Activated T-cell treated with anti-CD3 and anti-CD28 coated beads, Interleukin-2, amount 50 U/mL, for 24 hours (primary cell): ENCODE measurements at places on chromosomes 11 and 22.

- H3K4me1 ChIP-seq = peaks cover 20% of the 10 kb centered on the region
- peaks cover 1% of the 10 kb centered on the region for H3K36me3 ChIP-seq
- no peak for DNase-seq
- peak overlapping the region; percentile 84 for H3K4me3 ChIP-seq
- peaks cover 53% of the 10 kb centered on the region for H3K27me3 ChIP-seq
Measured at GRCh38 chr11:61826930-61827570, 1.1 kb upstream of the FADS2 start.

- no peak for DNase-seq
- peak overlapping the region; percentile 89 for H3K27ac ChIP-seq
- peaks cover 53% of the 10 kb centered on the region for H3K4me1 ChIP-seq
- H3K4me3 ChIP-seq = peak overlapping the region; percentile 21
- H3K36me3 ChIP-seq = no peaks in the 10 kb centered on the region
Measured at GRCh38 chr22:44455963-44456358, 42.1 kb downstream of the RTL6 start.

DNA sequence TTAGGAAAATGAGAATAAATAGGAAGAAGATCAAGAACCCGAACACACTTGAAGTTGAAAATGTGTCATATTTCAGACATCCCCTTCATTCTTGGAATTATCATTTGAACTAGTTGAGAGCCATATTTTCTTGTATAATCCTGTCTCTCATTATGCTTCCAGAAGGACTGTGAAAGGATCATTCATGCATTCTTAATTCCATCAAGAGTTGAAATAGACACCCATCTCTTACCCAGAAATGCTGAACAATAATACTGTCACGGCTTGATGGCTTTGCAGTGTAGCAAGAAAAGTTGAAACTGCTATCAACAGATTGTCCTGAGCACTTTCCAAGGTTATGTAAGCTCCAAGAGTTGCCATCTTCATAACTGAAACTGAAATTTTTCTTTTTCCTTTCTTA, 79.7 kb downstream of the ARHGAP42 start:
- no peak overlapping the region for H3K27ac ChIP-seq
- H3K4me1 ChIP-seq = no peaks in the 10 kb centered on the region
- H3K27me3 ChIP-seq = no peaks in the 10 kb centered on the region
- H3K36me3 ChIP-seq = no peaks in the 10 kb centered on the region
- no peak overlapping the region for H3K4me3 ChIP-seq

DNA sequence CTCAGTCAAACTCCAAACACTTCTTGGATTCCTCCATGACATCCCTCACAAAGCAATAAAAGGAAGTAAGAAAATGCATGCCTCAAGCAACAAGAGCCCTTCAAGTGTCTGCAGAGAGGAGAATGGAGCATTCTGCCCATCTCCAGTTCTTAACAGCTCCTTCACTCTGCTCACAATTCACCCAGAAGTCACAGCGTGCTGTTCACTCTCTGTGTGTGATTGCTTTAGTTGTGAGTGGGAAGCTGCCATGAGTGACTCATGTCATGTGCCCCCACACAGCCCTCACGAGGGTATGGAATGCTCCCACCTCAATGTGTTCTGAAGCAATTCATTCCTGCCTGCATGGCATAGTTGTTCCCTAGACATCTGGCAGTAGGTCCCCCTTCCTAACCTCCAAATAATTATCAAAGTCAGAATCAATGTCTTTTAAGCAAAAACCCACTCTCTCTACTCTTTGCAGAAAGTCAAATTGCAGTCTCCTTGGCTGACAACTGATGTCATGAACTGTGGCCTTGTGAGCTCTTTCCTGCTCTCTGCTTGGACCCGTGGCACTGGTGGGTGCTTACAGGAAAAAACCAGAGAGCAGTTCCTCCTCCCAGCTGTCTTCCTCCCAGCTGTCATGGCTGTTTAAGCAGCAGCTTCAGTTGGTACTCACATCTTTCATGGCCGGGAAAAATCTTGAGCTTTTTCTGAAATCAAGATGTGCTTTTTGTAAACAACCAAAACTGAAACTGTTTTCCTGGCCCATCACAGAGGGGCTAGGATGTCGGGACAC, 112.1 kb upstream of the SPON1 start:
- no peak for DNase-seq
- H3K4me1 ChIP-seq = peaks cover 11% of the 10 kb centered on the region
- H3K27me3 ChIP-seq = peaks cover 7% of the 10 kb centered on the region

GRCh38 chr11:67400251-67400941, 1.3 kb downstream of the PPP1CA start:
- H3K27ac ChIP-seq = peak overlapping the region; percentile 89
- peaks cover 65% of the 10 kb centered on the region for H3K4me1 ChIP-seq
- H3K36me3 ChIP-seq = peaks cover 74% of the 10 kb centered on the region
- peak overlapping the region; percentile 87 for H3K4me3 ChIP-seq
- peak; percentile 50 for DNase-seq

DNA sequence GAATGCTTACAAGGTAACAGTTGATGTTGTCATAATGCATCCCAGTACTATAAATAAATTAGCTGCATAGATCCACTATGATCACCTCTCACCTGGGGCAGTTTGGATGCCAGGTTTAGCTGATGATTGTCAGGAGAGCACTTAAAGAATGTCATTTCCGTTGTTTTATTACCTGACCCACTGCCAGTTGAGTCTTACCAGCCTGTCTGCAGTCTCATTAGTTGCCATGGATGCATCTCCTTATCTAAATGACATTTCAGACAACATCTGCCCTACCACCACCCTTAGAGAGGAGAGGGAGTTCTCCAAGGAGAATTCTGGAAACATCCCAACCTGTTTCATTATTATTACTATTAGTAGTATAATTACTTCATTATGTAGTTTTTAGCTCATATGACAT, 339.1 kb upstream of the API5 start:
- H3K27ac ChIP-seq = no peak overlapping the region
- H3K27me3 ChIP-seq = no peaks in the 10 kb centered on the region
- H3K4me3 ChIP-seq = no peak overlapping the region
- no peak for DNase-seq
- no peaks in the 10 kb centered on the region for H3K36me3 ChIP-seq

DNA sequence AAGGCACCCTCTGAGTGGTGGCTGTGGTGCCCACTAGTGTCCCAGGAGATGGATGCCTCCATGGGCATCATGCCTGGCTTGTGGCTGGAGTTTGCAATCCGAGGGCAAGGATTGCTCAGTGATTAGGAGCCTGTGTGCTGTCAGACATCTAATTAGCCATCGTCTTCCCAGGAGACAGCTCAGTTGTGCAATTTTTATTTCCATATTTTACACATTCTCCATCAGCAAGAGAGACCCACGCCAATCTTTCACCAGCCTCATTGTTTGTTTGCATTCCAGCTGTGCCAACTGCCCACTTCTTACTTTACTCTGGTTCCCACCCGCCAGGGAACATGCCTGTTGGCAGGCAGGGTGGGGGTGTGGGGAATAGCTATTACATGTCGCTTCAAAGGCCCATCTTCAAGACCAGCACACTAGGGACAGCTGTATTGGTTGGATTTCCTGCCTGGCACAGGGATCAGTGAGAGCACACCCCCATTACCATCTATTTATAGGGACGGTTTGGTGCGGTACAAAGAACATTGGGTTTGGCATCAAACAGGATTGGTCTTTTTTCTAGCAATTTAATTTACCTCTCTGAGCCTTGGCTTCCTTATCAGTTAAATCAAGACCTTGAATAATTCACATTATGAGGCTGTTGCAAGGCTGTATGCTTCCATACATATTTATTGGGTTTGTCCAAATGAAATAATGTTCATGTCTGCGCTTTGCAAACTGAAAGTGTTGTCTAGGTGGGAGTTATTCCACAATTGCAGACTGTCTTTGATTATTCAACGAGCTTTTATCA, 80.7 kb upstream of the NAV2 start:
- DNase-seq = no peak
- H3K36me3 ChIP-seq = no peaks in the 10 kb centered on the region
- no peak overlapping the region for H3K27ac ChIP-seq
- no peaks in the 10 kb centered on the region for H3K4me1 ChIP-seq
- peaks cover 10% of the 10 kb centered on the region for H3K27me3 ChIP-seq
- H3K4me3 ChIP-seq = no peak overlapping the region

GRCh38 chr11:20501971-20502370, 97.4 kb upstream of the SLC6A5 start:
- no peak overlapping the region for H3K27ac ChIP-seq
- H3K4me3 ChIP-seq = no peak overlapping the region
- H3K27me3 ChIP-seq = no peaks in the 10 kb centered on the region

GRCh38 chr22:42471441-42471840, 39.2 kb upstream of the NFAM1 start:
- no peak for DNase-seq
- peaks cover 2% of the 10 kb centered on the region for H3K27me3 ChIP-seq
- H3K4me1 ChIP-seq = no peaks in the 10 kb centered on the region
- no peaks in the 10 kb centered on the region for H3K36me3 ChIP-seq

DNA sequence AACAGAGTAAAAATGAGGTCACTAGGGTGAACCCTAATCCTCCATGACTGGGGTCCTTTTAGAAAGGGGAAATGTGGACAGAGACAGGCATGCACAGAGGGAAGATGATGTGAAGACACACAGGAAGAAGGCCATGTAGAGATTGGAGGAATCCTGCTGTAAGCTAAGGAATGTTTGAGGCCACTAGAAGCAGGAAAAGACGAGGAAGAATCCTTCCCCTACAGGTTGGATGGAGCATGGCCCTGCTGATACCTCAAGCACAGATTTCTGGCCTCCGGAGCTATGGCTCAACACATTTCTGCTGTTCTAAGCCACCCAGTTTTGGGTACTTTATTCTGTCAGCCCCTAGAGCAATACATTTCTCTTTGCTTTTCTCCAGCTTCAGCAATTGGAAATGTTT, 486.9 kb downstream of the MIAT start:
- H3K27me3 ChIP-seq = peaks cover 22% of the 10 kb centered on the region
- no peak overlapping the region for H3K4me3 ChIP-seq
- H3K4me1 ChIP-seq = no peaks in the 10 kb centered on the region
- no peaks in the 10 kb centered on the region for H3K36me3 ChIP-seq
- no peak for DNase-seq

DNA sequence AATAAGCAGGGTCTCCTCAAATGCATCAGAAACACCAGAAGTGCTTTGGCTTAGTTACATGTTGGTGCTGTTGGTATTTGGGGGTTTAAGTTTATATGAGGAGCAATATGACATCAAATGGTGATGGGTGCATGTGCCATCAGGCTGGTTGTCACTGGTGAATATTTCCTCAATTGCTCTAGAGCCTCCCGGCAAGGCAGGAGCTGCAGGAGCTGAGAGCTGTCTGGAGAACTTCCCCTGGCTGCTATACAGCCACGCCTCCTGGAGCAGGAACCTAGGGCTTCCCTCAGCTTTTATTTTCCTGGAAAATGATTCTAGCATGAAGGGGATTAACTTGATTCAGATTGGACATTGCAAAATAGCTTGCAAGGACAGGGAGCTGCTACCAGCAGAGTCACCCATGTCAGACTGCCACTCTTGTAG, 15.8 kb downstream of the IGLL5 start:
- no peaks in the 10 kb centered on the region for H3K36me3 ChIP-seq
- no peak for DNase-seq

DNA sequence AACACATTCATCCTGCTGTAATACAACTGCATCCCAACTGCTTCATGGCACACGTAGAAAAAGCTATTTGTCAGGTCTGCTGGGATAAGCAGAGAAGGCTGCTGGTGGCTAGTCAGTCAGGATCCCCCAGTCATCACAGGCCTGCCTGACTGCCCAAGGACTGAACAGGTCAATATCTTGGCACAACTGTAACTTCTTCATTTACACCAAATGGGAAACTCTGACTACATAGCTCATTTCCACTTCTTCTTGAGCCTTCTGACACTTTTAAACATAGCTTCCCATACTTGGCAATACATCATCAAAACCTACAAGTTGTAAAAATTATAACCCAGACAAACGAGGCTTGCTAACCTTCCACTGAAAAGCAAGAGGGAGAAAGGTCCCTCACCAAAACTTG, 2.8 kb downstream of the TMEM9B start:
- no peaks in the 10 kb centered on the region for H3K27me3 ChIP-seq
- no peak overlapping the region for H3K27ac ChIP-seq
- no peak for DNase-seq
- no peak overlapping the region for H3K4me3 ChIP-seq

- no peaks in the 10 kb centered on the region for H3K27me3 ChIP-seq
- H3K27ac ChIP-seq = peak overlapping the region; percentile 81
- peak; percentile 74 for DNase-seq
Measured at GRCh38 chr11:123430721-123431497, 840 bp downstream of the GRAMD1B start.
